ENCODE measurements at places on chromosomes 12 and 14.

DNA sequence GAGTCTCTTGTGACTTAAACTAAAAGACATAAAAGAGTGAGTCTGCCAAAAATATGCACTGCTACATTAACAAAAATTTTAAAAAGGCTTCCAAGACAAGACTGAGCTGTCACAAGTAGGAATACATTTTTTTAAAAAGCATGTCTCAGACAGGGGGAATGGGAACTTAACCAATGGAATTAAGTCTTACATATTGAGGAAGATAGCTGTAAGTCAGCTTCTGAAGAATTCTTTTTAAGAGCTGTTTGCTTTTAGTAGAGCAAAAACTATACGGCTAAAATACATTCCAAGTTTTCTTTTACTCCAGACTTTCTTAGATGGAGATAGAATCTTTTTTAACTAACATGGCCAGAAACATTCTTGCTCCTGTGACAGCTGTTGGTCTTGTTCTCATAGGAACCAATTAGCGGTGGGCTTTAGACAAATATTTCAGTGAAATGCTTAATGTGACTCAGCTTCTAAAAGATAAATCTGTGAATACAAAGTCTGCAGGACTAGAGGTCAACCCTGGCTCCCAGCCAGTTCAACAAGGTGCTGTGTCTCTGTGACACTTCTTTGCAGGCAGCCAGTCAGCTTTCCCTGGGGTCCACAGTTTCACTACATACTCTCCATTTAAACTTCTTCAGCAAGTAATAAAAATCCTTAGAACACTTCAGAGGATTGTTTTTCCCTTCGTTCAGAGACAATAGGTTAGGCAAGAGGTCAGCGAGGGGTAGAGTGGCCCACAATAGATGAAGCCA is 187.6 kb downstream of the NAV3 start:
- peak; percentile 41 for DNase-seq

GRCh38 chr12:132723764-132724140 is 13.1 kb downstream of the PGAM5 start:
- no peak for DNase-seq

GRCh38 chr12:106631150-106631549 is 48.3 kb downstream of the RFX4 start:
- DNase-seq: no peak

DNA sequence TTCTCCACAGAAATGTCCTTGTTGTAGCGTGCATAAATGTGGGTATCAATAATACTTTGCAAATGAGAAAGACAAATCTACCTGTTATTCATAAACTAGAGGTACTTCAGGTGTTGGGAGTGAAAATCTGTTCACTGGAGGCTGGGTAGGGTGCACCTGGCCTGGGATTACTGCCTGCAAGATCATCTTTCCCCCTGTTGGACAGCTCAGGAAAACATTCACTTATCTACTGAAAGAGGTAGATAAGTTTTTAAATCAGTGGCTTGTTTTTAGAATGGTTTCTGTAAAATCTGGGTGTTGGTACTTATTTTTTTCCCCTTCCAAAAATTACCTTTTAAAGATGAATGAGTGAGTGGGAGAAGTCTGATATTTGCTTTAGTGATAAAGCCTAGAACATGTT is 95.6 kb downstream of the DIP2B start:
- DNase-seq: no peak
